ENCODE measurements at places on chromosomes 5 and 9. TPM values are rescaled to one million over a fixed set of nuclear protein-coding genes. Genes with fewer than 3 reads are reported as not detected.

FCN2 gene
- not detected for total RNA-seq

KIF4B gene
- total RNA-seq = 0.12 TPM

VPS13A gene
- 52.8 TPM for total RNA-seq

MRPL22 gene
- 68.3 TPM for total RNA-seq

TLX3 gene
- total RNA-seq = 4.6 TPM

CSNK1G3 gene
- 51.1 TPM for total RNA-seq

CER1 gene
- total RNA-seq = not detected

MRPS27 gene
- 113 TPM for total RNA-seq

- DNase-seq = no peak
Observed at GRCh38 chr9:91825422-91825821, 124.6 kb downstream of the ROR2 start.

GRCh38 chr5:111730659-111731382, 26.2 kb downstream of the NREP start:
- no peak for DNase-seq

DNA sequence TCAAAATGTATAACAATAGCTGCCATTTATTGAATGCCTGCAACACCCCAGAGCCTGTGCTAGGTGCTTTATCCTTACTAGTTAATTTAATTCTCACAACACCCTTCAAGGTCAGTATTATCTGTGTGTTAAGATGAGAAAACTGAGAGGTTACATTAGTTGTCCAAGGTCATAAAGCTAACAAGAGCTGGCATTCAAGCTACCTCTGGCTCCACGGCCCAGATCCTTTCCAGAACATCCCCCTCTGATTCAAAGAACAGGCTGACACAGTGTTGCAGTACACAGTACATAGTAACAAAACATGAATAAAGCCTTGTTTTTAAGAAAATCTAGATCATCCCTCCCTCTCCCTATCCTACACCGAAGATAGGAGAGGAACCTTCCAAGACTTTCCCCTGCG, 9.4 kb upstream of the FRMPD1 start:
- DNase-seq = no peak

GRCh38 chr9:18390393-18390792, 83.6 kb upstream of the ADAMTSL1 start:
- DNase-seq = no peak

GRCh38 chr9:135048758-135049444, 38.6 kb upstream of the OLFM1 start:
- DNase-seq = no peak

DNA sequence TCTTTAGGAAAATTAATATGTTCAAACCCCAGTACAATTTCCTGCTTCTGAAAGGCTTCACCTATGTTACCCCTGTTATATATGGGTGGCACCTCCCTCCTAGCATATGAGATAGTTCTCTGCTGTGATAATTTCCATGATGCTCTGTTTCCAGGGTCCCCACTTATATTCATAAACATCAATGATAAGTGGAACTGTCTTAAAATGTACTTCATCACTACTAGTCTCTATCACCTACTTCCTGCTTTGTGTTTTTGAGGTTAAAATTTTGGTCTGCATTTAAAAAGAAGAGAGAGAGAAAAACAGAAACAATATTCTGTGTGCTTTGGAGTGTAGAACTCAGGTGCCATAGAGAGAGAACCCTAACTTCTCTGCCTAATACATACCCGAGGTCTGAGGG, 234.7 kb downstream of the HTR1A start:
- no peak for DNase-seq

GRCh38 chr5:74400067-74400466, 240.5 kb downstream of the ENC1 start:
- no peak for DNase-seq

- no peak for DNase-seq
Observed at GRCh38 chr5:141879941-141880738, 1.9 kb upstream of the PCDH1 start.

- DNase-seq = no peak
Observed at GRCh38 chr5:14693070-14693469, 28.6 kb downstream of the OTULIN start.
